GOT3 (cell line): ENCODE measurements at places on chromosomes 2 and 18.
A peak's percentile ranks its signal among the peaks of the same experiment; 100 is the strongest.

- DNase-seq: no peak
These were observed 252.1 kb downstream of the TMX3 start for GRCh38 chr18:68462766-68463165.

DNA sequence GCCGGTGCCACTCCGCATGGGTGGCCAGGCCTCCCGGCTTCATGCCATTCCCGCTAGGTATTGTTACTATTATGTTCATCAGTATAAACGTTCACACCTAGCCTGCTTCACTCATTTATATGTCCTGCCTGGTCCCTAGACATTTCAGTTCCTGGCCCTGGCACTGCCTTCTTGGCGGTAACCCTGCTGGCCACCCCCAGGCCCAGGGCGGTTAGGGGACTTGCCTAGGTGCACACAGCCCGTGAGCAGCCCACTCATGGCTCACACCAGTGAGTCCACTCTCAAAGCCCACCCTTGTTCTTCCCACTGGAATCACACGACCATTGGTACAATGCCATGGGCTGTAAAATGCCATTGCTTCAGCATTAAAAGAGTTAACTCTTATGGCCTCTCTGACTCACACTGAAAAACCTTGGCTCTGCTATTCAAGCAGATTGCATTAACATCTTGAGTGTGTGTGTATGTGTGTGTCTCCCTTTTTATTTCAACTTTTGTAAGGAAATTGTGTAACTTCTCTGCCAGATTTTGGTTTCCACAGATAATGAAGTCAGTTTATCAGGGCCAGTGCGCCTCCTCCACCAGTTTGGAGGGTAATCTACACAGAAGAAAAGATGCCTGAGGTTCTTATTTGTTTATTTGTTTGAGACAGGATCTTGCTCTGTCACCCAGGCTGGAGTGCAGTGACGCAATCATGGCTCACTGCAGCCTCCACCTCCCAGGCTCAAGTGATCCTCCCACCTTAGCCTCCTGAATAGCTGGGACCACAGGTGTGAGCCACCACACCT lies 74.2 kb downstream of the RAB31 start:
- no peak for DNase-seq

- DNase-seq: no peak
These were observed 93.8 kb downstream of the LRP1B start for GRCh38 chr2:142037066-142037465.

GRCh38 chr18:69898241-69898861 lies 49.3 kb downstream of the CD226 start:
- DNase-seq: no peak

- DNase-seq: no peak
These were observed 54.1 kb downstream of the LPIN2 start for GRCh38 chr18:2958819-2959298.

DNA sequence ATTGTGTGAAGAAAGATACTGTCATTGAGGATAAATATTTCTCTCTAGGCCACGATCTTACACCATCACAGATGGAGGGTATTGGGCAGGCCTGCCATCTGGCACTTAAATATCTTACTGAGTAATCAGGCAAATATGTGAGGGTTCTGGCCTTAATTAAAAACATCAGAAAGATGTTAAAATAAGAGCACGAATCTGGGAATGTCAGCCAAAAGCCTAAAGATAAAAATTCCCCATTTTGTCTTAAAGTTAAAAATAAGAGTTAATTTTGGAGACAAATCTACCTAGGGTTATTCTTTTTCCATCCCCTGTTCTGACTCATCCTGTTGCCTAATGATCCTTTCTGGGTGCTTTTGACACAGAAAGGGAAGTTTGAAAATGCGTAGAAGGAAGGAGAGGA lies 121.0 kb downstream of the SUCLG1 start:
- no peak for DNase-seq

- no peak for DNase-seq
These were observed 7.9 kb downstream of the TMEM18 start for GRCh38 chr2:669323-669722.

DNA sequence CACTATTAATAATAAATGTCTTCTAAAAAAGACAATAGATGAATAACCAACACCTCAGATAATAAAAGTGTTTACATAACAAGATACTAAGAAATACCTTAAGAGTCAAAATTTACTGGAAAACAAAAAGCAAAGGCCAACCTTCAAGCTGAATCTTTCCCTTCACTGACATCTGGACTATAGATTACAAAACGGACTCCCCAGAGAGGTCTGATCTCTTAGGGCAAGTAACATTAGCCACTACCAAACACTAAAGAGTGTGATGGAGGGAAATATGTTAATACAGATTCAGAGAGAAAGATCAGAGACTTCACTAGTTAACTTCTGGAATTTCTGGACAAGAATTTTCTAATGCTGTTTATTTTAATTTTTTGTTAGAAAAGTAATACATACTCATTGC lies 13.9 kb downstream of the CLASP1 start:
- no peak for DNase-seq

DNA sequence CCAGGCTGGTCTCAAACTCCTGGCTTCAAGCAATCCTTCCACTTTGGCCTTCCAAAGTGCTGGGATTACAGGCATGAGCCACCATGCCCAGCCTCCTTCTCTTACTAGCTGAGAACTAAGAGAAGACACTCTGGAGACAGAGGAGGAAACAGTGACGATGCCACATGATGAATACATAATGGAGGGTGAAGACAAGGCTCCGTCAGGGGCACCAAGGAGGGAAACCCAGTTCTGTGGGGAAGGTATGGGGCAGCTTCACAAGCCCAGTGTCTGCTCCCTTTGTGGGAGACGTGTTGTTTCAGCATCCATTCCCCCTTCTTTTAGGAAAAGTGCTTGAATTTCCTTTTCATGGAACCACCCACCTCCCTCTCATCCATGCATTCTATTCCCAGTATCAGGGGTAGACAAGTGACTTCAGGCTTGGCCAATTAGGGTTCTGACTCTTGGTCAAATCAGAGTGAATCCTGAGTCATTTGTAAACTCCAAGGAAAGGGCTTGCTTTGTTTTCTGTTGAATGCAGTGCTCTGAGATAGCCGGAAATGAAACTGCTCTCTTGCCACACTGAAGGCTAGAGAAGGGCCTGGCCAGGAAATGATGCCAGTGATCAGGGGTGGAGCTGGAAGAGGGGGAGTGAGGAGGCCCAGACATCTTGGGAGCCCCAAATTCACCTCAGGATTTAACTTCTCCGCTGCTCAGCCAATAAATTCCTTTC lies 23.7 kb downstream of the TMEM127 start:
- peak; percentile 21 for DNase-seq

DNA sequence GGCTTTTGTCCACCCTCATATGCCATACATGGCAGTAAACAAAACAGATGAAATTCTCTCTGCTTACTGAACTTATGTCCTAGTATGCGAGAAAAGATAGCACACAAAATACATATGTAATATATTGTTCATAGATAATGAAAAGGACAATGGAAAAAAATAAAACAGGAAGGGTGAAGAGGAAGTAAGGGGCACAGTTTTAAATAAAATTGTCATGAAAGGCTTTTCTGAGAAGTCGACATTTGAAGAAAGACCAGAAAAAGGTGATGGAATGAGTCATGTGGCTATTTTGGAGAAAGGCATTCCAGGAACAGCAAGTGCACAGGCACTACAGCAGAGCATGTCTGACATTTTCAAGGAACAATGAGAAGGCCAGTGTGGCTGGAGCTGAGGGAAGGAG lies 56.4 kb downstream of the KCNH7 start:
- DNase-seq: no peak

- no peak for DNase-seq
These were observed 216.5 kb downstream of the DYSF start for GRCh38 chr2:71669628-71670429.

GRCh38 chr2:181281206-181281832 lies 175.9 kb upstream of the ITGA4 start:
- DNase-seq: no peak

- no peak for DNase-seq
These were observed 1.7 kb downstream of the MFF start for GRCh38 chr2:227326783-227327182.

- peak; percentile 4 for DNase-seq
These were observed 180.9 kb upstream of the TWIST2 start for GRCh38 chr2:238667008-238667407.

GRCh38 chr18:78232196-78232595 lies 747.4 kb upstream of the SALL3 start:
- DNase-seq: no peak

GRCh38 chr18:70290482-70291294 lies 1.8 kb downstream of the SOCS6 start:
- DNase-seq: no peak

DNA sequence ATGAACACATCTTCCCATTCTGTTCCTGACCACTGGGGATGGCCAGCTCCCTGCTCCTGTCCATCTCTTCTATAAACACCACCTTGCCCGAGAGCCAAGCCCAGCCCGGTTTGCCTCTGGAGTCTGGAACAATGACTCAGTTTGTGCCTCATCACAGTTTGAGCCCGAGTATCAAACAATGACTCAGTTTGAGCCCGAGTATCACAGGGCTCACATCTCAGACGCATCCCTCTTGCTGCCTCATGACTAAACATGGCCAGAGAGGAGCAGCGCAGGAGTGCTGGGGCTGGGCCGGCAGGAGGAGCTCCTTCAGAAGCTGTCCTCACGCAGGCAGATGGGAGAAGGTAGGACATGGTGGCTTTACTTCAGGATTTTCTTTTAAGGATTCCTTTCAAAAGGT lies 68.7 kb downstream of the PXDN start:
- peak; percentile 31 for DNase-seq

DNA sequence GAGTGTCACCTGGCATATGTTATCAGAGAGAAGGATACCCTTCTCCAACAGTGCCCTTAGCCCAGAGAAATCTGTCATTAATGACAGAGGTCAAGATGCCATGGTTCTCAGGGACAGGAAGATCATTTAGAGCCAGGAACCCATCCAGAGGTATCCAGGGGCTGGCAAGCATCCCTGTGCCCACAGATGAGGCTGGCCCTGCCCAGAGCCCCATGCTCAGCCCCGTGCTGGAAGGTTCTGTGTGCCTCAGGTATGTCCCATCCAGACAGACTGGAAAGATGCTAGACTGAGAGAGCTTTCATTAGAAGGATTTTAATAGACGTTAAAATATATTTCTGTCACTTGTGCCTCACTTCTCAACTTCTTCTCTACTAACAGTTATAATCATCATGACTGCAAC lies 8.2 kb upstream of the TUBB6 start:
- DNase-seq: no peak

GRCh38 chr2:83017366-83018090 lies 1441.6 kb downstream of the SUCLG1 start:
- DNase-seq: no peak

GRCh38 chr2:1708476-1709334 lies 35.6 kb downstream of the PXDN start:
- DNase-seq: no peak

DNA sequence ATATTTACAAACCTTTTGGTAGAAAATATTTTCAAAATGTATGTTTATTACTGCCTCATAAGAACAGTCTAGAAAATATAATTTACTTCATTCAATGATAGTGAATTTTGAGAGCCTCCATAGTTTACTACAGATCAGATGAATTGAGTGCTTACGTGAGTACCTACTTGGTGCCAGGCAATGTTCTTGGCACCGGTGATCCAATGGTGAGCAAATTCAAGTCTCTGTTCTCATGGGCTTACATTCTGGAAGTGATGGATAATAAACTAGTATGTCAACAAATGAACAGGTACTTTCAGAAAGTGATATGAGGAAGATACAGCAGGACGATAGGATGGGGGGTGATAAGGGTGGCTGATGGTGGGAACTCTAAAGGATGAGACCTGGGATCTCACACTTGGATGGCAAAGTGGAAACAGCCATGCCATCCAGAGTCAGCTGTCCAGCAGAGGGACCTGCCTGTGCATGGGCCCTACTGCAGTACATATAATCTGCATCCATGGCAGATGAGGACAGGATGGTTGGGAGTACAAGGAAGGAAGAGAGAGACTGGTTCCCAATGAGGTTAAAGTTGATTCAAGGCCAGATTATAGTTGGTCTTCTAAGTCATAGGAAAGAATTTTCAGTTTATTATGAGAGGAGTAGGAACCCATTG lies 277.0 kb downstream of the NEDD4L start:
- no peak for DNase-seq

DNA sequence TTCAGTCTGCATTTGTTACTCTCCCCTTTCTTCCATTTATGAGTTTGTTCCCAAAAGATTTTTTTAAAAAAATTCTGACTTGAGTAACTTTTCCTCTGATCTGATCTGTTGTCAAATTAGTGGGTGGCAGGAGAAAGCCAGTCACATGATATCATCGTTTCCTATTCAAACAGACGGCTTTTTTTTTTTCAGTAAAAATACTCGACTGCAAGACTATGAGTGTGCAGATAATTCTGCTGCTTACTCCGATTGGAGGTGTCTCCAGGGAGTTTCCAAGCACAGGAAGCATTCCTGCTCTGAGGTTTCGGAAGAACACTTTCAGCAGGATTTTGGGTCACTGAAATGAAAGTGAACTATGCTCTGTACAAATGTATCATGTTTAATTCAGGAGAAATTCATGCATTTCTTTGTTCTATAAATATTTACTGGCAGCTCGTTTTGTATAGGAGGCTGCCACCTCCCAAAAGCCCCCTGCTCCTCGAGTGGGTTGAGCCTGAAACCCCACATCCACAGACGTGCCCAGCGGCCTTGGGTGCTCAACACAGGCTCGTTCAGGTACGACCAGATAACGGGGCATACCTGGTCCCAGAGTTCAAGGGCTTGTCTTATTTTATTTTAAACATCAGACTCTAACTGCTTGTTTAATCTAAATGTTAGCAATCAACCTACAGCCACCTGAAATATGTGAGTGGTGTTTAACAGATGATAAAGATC lies 126.9 kb upstream of the ZNF516 start:
- no peak for DNase-seq

DNA sequence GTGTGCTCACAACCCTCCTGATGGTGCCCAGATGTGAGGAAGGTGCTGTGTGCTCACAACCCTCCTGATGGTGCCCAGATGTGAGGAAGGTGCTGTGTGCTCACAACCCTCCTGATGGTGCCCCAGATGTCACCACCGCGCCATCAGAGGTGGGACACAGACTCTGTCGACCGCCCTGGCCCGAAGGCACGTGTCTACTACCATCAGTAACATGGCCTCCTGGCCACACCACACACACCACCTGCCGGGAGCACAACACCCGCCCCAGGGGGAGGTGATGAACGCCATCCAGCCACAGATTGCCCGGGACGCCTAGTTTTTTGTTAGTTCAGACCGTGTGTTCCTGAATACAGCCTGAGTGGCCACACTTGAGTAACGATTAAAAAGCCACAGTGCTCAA lies 24.5 kb downstream of the HDAC4 start:
- DNase-seq: no peak

DNA sequence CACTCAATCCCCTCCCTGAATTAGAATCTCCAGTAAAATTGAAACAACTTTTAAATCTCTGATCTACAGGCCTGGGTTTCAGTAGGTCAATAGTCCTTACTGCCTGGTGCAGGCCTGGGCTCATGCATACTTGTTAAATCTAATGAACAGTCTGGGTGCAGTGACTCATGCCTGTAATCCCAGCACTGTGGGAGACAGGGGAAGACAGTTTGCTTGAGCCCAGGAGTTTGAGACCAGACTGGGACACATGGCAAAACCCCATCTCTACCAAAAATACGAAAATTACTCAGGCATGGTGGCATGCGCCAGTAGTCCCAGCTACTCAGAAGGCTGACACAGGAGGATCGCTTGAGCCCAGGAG lies 94.7 kb upstream of the SP3 start:
- no peak for DNase-seq

- no peak for DNase-seq
These were observed 160.6 kb upstream of the RMP24 start for GRCh38 chr18:35811896-35812295.

GRCh38 chr2:233544200-233544610 lies 22.4 kb downstream of the USP40 start:
- no peak for DNase-seq
